ENCODE measurements at places on chromosomes 12 and 14. TPM values are rescaled to one million over a fixed set of nuclear protein-coding genes. Genes with fewer than 3 reads are reported as not detected.

VCPKMT gene
- 9.0 TPM for total RNA-seq

MFAP5 gene
- total RNA-seq = not detected

DNAH10 gene
- total RNA-seq = 0.13 TPM

RD3L gene
- total RNA-seq = not detected

KRT73 gene
- total RNA-seq = not detected

SMIM41 gene
- total RNA-seq = not detected

ANKS1B gene
- total RNA-seq = 0.45 TPM

NTS gene
- total RNA-seq = 69.3 TPM

NRXN3 gene
- total RNA-seq = 1.0 TPM

CCDC177 gene
- total RNA-seq = not detected

SMCO3 gene
- not detected for total RNA-seq

LRTM2 gene
- not detected for total RNA-seq

SLC10A1 gene
- not detected for total RNA-seq

SLC24A4 gene
- 0.21 TPM for total RNA-seq

ITGB7 gene
- 0.35 TPM for total RNA-seq

ALDH1L2 gene
- 3.7 TPM for total RNA-seq

SERPINA9 gene
- total RNA-seq = not detected

MIPOL1 gene
- total RNA-seq = 3.3 TPM

TMPRSS12 gene
- total RNA-seq = not detected

CELA1 gene
- not detected for total RNA-seq

PYGL gene
- 150 TPM for total RNA-seq

C1R gene
- 27.4 TPM for total RNA-seq

LAG3 gene
- total RNA-seq = 1.5 TPM

TMEM119 gene
- total RNA-seq = not detected

PPP1R3E gene
- total RNA-seq = 5.3 TPM

PGF gene
- 2.5 TPM for total RNA-seq

TPH2 gene
- not detected for total RNA-seq

ATP5F1B gene
- total RNA-seq = 850 TPM

HSPB8 gene
- 13.5 TPM for total RNA-seq

WNT1 gene
- not detected for total RNA-seq

GLIPR1L1 gene
- total RNA-seq = not detected

TBC1D30 gene
- 2.1 TPM for total RNA-seq

BDKRB1 gene
- total RNA-seq = 0.86 TPM

DPPA3 gene
- total RNA-seq = not detected

IL26 gene
- not detected for total RNA-seq

ACSS3 gene
- not detected for total RNA-seq

HNF1A gene
- total RNA-seq = 2.8 TPM

GALNT9 gene
- total RNA-seq = 6.4 TPM

ABCD2 gene
- total RNA-seq = not detected

BTBD6 gene
- 44.7 TPM for total RNA-seq

LIN7A gene
- 0.61 TPM for total RNA-seq

TMEM179 gene
- 0.54 TPM for total RNA-seq

LTBP2 gene
- 8.3 TPM for total RNA-seq

KCNA5 gene
- total RNA-seq = not detected

TAS2R14 gene
- total RNA-seq = 0.77 TPM

TGM1 gene
- total RNA-seq = 0.74 TPM

ABCC9 gene
- not detected for total RNA-seq

PHLDA1 gene
- total RNA-seq = 20.4 TPM

INSM2 gene
- not detected for total RNA-seq
